ENCODE measurements at places on chromosomes 5 and 9.
A peak's percentile ranks its signal among the peaks of the same experiment; 100 is the strongest.

- DNase-seq, result no peak
Measured at GRCh38 chr9:105150991-105151685, 93.3 kb upstream of the SLC44A1 start.

DNA sequence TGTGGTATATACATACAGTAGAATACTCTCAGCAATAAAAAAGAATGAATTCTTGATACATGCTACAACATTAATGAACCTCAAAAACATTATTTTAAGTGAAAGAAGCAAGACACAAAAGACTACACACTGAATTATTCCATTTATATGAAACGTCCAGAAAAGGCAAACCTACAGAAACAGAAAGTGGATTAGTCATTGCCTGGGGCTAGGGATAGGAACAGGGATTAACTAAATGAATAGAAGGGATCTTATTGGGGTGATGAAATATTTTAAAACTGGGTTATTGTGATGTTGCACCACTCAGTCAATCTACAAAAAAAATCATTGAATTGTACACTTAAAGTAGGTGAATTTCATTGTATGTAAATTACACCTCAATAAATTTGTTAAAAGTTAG lies 326.7 kb downstream of the PIK3R1 start:
- no peak for DNase-seq

- no peak for DNase-seq
Measured at GRCh38 chr9:68431307-68431706, 74.9 kb downstream of the PGM5 start.

DNA sequence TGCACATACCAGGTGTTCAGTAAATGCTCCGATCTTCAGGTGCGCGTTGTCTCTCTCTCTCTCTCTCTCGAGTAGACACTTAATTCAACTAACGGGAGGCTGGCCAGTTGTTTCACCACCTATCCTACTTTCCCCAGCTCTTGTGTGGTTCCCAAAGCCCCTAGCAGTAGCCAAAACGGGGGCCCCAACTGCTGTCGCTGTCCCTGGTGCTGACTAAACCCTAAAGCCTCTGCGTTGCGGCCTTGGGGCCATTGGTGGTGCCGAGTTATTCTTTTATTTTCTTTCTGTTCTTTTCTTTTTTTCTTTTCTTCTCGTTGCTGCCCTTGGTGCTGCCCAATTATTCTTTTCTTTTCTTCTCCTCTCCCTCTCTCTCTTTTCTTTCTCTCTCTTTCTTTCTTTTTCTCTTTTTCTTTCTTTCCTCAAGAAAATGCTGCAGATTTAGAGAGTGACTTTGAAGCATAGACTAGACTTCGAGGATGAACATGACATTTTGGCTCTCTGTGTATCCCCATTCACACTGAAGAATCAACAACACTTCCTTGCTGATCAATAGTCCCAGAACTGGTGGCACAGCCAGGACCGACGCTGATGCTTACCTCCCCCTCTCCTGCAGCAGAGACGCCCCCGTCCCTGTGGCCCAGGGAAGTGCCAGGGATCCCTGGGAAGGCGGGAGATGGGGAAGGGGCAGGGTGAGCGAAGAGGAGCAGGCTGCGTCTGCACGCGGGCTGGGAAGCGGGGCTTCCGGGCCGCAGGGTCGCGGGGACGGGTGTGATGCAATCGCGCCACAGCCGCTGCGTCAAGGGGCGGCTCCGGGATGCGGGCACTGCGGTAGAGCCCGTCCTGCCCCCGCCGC lies at the start of gene FBLL1:
Gene FBLL1 (plus strand): TSS at position 785 of the 853 bp plus-strand sequence. CDS start 200 bp downstream, outside the sequence.
- DNase-seq, result no peak

DNA sequence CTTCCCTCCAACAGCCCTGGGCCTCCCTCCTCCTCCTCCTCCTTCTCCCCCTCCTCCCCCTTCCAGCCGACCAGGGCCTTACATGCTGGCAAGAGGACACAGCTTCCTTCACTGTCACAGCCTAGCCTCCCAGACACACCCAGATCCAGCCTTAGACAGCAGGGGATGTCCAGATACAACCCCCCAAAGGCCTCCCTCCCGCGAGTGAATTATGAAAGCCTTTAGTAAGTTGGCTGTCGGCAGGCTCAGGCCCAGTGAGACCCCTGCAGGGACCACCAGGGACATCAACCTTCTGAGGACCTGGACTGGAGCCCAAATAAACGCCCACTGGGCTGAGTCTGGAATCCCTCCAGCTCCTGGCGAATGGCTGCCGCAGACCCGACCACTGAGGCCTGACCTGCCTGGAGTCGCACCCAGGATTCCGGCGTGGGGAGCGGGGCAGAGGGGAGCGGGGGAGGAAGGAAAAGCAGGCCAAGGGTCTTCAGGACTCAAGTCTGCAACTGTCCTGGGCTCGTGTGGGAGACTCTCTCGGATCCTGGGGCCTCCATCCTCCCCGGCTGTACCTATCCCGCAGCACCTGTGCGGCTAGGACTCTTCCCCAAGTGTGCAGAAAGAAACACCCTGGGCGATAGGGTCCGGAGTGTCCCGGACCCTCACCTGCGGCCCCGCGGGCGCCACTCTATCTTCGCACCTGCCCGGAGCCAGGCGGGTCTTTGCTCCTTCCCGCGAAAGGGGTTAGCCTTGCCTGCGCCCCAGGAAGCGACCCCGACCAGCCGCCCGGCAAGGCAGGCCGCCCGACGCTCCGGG lies 705 bp downstream of the SEPTIN8 start:
- DNase-seq, result no peak

DNA sequence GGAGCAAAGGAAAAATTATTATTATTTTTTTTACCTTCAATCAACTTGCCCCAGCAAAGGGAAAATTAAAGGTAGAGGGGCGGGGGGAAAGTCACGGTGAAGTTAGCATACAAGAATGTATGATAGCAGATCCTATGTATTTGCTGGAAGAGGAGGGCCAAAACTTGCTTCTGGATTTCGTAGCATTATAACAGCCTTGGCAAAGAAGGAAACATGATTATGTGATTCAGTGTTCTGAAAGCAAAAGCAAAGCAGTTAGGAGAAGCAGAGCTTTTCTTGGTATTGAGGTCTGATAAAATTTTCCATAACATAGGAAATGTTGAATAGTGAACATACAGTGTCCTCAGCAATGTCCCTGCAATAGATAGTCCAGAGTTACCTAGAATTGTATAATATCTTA lies 32.4 kb downstream of the MAST4 start:
- no peak for DNase-seq

GRCh38 chr5:60514152-60514551 lies 185.8 kb downstream of the DEPDC1B start:
- DNase-seq, result no peak

GRCh38 chr9:124733964-124734740 lies 37.0 kb downstream of the NR6A1 start:
- DNase-seq, result no peak

- peak; percentile 4 for DNase-seq
Measured at GRCh38 chr9:133238272-133238850, 29.3 kb upstream of the OBP2B start.

DNA sequence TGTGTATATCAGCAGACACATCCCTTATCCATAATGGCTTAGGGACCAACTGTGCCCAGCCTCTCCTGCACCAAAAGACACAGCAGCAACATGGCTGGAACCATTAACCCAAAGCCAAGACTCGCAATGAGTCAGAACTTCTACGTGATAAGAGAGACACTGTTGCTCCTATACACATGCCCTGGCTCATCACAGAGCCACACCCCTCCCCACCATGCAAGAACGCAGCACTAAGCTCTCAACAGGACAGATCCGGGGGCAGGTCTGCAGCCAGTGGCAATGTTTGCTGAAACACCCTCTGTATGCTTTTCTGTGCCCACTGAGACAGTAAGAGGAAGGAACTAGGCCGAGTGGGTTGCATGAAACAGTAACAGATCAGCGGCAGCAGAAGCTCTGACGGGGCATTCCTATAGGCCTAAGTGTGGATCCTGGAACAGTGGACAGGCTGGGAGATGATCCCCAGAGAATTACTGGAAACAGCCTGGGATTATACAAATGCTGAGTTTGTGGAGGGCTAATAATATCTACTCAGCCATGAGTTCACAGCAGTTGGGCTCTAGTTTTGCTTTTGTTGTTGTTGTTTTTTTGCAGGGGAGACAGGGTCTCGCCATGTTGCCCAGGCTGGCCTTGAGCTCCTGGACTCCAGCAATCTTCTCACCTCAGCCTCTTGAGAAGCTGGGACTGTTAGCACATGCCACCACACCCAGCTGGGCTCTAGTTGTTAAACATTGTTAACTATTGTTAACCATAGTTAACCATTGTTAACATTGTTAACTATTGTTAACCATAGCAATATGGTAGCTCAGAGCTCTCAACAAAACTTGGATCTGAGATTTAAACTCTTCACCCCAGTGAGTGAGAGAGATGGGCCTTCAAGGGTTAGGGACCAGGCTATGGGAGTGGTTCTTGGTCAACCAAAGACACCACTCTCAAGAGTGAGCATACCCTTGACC lies 41.0 kb downstream of the B4GALT1 start:
- no peak for DNase-seq
